ENCODE measurements at places on chromosomes 1 and 21. TPM values are rescaled to one million over a fixed set of nuclear protein-coding genes. Genes with fewer than 3 reads are reported as not detected.

GRCh38 chr1:93573940-93574469, 107.6 kb downstream of the BCAR3 start:
- peaks cover 29% of the 10 kb centered on the region for H3K4me1 ChIP-seq
- no peaks in the 10 kb centered on the region for H3K36me3 ChIP-seq
- no peak overlapping the region for H3K4me3 ChIP-seq
- H3K27ac ChIP-seq = no peak overlapping the region
- no peaks in the 10 kb centered on the region for H3K27me3 ChIP-seq

CACNA1S gene
- 0.12 TPM for total RNA-seq

DNA sequence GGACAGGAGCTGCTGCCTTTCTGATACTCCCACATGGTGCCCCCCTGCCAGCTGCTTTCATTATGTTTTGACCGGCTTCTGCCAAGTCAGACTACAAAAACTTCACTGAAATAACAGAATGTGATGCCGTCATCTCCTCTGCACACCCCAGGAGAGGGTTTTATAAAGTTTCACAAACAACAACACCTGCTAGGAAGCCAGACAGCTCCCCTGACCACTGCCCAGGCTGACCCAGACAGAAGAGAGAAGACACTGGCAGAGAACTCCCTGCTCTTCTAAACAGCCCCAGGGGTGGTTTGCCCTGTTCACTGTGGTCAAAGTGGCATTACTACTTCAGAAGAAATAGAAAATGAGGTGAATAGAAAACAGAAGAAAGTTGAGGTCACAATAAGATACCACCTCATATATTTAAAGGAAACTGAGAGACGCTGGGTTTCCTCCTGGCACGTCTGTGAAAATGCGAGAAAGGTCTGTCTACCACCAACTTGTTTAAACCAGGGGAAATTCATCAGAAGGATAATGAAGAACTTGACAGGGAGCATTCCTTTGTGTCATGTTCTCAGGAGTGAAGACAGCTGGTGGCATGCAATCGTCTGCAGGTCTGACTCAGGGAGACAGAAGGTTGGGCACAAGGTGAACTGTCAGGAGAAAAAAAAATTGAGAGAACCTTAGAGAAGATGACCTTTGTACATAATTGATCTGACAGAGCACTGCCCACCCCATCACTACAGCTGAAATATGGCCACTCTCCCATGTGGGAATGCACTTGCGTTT, 119.0 kb upstream of the NFIA start:
- no peak for DNase-seq
- no peak overlapping the region for H3K4me3 ChIP-seq
- H3K4me1 ChIP-seq = no peaks in the 10 kb centered on the region
- no peak overlapping the region for H3K27ac ChIP-seq
- H3K36me3 ChIP-seq = no peaks in the 10 kb centered on the region
- H3K27me3 ChIP-seq = no peaks in the 10 kb centered on the region

KPNA6 gene
- total RNA-seq = 58.5 TPM

GRCh38 chr1:248696261-248696660, 6.3 kb downstream of the OR14I1 start:
- no peak overlapping the region for H3K4me3 ChIP-seq
- H3K27me3 ChIP-seq = no peaks in the 10 kb centered on the region
- no peak overlapping the region for H3K27ac ChIP-seq
- no peaks in the 10 kb centered on the region for H3K36me3 ChIP-seq
- no peaks in the 10 kb centered on the region for H3K4me1 ChIP-seq
- no peak for DNase-seq

C1QTNF12 gene
- total RNA-seq = 0.28 TPM

C1orf198 gene
- total RNA-seq = 66.7 TPM

FNDC5 gene
- 9.6 TPM for total RNA-seq

LYPD8 gene
- not detected for total RNA-seq

- no peak for DNase-seq
- no peaks in the 10 kb centered on the region for H3K36me3 ChIP-seq
- no peak overlapping the region for H3K4me3 ChIP-seq
- H3K27me3 ChIP-seq = no peaks in the 10 kb centered on the region
- H3K27ac ChIP-seq = no peak overlapping the region
These were observed 2.6 kb upstream of the TMEM82 start for GRCh38 chr1:15739745-15740144.

RNF186 gene
- not detected for total RNA-seq

- no peaks in the 10 kb centered on the region for H3K36me3 ChIP-seq
- DNase-seq = no peak
These were observed 20.3 kb upstream of the AZIN2 start for GRCh38 chr1:33060579-33061083.

DNA sequence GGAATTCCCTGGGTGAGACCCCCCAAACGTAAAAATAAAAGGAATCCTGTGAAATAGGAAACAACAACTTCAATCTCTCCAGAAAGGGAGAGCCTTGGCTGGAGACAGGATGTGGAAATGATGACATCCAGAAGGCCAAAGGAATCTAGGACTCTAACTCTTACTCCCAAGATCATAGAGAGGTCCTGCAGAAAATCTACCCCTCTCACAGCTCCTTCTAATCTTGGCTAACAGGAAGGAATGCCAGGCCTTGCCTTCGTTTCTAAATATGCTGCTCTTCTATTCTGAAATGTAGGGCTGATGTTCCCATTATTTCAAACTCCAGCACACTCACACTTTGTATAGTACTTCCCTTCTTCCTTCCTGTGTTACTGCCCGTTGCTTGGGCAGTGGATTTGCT, 40.7 kb downstream of the ARHGEF11 start:
- H3K27me3 ChIP-seq = no peaks in the 10 kb centered on the region
- no peak for DNase-seq
- no peak overlapping the region for H3K27ac ChIP-seq
- no peaks in the 10 kb centered on the region for H3K36me3 ChIP-seq

BRINP3 gene
- not detected for total RNA-seq

- H3K27me3 ChIP-seq = no peaks in the 10 kb centered on the region
- peak overlapping the region; percentile 16 for H3K27ac ChIP-seq
- DNase-seq = peak; percentile 77
- H3K4me1 ChIP-seq = peaks cover 20% of the 10 kb centered on the region
- H3K4me3 ChIP-seq = no peak overlapping the region
These were observed 27.7 kb downstream of the PTPRF start for GRCh38 chr1:43558346-43558841.

TARS2 gene
- 29.8 TPM for total RNA-seq

DNA sequence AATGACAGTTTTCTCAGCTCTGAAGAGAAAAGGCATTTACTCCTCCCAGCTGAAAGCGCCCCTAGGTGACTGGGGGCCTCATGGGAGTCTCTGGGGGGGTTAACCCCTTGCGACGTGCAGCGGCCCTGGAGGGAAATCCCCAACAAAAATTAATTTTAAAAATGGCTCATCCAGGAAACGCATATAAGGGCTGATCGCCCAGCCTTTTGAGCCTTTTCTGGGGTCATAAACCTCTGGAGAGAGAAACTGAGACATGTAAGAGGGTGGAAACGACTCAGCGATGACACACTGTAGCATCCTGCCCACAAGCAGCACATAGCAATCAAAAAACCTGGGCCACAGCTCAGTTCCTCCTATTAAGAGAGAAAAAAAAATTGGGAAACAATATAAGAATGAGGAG, 20.4 kb upstream of the HPDL start:
- peak overlapping the region; percentile 71 for H3K27ac ChIP-seq
- H3K4me3 ChIP-seq = peak overlapping the region; percentile 18
- H3K4me1 ChIP-seq = peaks cover 33% of the 10 kb centered on the region
- no peaks in the 10 kb centered on the region for H3K36me3 ChIP-seq
- DNase-seq = peak; percentile 42
- no peaks in the 10 kb centered on the region for H3K27me3 ChIP-seq

GRCh38 chr21:34100790-34101189, 27.4 kb downstream of the MRPS6 start:
- H3K4me3 ChIP-seq = peak overlapping the region; percentile 30
- no peaks in the 10 kb centered on the region for H3K36me3 ChIP-seq
- H3K4me1 ChIP-seq = peaks cover 60% of the 10 kb centered on the region
- H3K27me3 ChIP-seq = no peaks in the 10 kb centered on the region
- H3K27ac ChIP-seq = peak overlapping the region; percentile 16

DNA sequence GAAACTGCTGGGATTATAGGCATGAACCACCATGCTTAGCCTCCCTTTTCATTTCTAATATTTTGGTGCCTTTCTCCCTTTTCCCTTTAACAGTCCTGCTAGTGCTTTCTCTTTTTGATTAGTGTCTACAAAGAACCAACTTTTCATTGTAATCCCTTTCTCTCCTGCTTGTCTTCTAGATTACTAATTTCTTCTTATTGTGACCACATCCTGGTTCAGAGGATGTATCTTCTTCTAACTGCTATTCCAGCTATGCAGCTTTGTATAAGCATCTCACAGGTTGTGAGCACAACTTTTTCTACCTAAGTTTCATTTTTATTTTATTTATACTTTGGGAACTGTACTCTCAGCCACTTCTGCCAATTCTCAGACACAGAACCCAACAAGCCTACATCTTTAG, 14.7 kb downstream of the ZNF648 start:
- no peaks in the 10 kb centered on the region for H3K36me3 ChIP-seq
- DNase-seq = no peak
- no peaks in the 10 kb centered on the region for H3K27me3 ChIP-seq
- H3K27ac ChIP-seq = no peak overlapping the region

DNA sequence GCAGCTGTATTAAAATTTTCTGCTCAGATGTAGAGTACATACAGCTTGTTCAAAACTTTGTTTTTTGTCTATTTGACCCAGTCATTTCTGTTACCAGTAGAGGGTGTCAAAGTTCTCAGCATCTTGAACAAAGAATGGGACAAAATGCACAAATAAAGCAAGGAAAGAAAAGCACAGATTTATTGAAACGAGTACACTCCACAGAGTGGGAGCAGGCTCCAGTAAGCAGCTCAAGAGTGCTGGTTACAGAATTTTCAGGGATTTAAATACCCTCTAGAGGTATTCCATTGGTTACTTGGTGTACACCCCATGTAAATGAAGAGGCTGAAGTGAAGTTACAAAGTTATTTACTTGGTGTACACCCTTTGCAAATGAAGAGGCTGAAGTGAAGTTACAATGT, 8.9 kb upstream of the PRMT6 start:
- H3K27me3 ChIP-seq = no peaks in the 10 kb centered on the region
- no peaks in the 10 kb centered on the region for H3K4me1 ChIP-seq
- peaks cover 7% of the 10 kb centered on the region for H3K36me3 ChIP-seq
- no peak for DNase-seq
- no peak overlapping the region for H3K4me3 ChIP-seq

GRCh38 chr1:12279728-12280464, 50.1 kb downstream of the VPS13D start:
- DNase-seq = no peak
- H3K27me3 ChIP-seq = no peaks in the 10 kb centered on the region
- H3K4me1 ChIP-seq = peaks cover 3% of the 10 kb centered on the region
- no peak overlapping the region for H3K4me3 ChIP-seq
- no peak overlapping the region for H3K27ac ChIP-seq

C1orf94 gene
- 0.19 TPM for total RNA-seq

DNA sequence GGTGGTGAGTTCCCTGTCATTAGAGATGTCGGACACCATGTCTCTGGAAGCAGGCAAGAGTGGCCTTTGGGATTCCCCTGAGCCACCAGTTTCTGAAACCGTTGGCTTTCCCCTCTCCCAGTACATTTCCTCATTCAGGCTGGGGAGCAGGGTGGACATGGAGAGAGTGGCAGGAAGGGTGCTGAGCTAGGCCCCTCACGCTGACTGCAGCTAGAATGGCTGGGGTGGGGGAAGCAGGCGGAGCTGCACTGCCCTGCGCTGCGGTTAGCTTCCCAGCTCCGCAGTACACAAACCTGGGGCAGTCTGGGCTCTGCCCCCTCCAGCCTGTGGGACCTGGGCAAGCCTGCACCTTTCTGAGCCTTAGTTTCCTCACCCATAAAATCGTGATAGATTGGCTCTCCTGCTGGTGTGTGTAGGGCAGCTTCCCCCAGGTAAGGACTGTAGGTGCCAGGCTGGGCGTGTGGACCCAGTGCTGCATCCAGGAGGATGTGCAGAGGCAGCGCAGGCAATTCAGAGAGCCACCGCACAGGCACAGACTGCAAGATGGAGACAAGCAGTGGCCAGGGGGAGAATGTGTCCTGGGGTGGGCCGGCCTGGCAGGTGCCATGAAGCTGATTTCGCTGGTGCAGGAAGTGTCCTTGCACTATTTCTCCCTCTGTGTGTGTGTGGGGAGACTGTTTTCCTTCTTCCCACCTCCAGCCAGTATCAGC, 3.0 kb downstream of the PLA2G2F start:
- H3K27me3 ChIP-seq = no peaks in the 10 kb centered on the region
- H3K36me3 ChIP-seq = no peaks in the 10 kb centered on the region
- DNase-seq = peak; percentile 10
- no peak overlapping the region for H3K4me3 ChIP-seq
- no peak overlapping the region for H3K27ac ChIP-seq

LRRC38 gene
- not detected for total RNA-seq

- no peak overlapping the region for H3K27ac ChIP-seq
- peaks cover 16% of the 10 kb centered on the region for H3K4me1 ChIP-seq
- no peak for DNase-seq
- H3K27me3 ChIP-seq = peaks cover 100% of the 10 kb centered on the region
- H3K4me3 ChIP-seq = no peak overlapping the region
- H3K36me3 ChIP-seq = no peaks in the 10 kb centered on the region
These were observed 4.5 kb downstream of the CDKN2C start for GRCh38 chr1:50974618-50974935.

DNA sequence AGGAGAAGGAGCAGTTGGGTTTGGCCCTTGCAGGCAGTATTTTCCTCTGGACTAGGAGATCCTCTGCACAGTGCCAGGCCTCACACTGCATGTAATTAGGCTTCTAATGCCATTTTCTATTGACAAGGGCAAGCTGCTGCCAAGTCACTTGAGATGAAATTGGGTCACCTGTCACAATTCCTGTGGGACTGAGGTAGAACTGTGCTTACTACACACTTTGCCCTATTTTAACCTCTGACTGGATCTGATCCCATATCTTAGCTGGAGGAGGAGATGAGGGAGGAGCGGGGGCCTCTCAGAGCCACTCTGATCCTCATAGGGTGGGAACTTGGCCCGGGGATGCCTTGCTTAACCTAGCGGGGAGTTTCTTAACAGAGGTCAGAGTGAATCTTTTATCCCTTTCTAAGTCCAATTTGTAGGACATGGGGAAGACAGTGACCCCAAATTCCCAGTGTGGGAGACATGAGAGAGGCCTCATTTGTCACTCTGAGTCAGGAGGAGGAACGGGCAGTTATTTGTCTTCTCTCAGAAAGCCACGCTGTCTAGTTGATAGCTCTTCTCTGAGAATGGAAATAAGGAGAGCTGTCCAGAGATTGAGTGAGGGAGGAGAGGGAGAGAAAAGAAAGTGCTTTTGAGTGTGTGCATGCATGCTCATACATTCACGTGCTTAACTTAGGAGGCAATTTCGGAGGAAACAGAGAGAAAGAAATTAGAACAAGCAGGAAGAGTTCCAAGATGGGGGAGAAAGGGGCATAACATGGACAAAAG, 121.3 kb downstream of the CACNA1E start:
- no peaks in the 10 kb centered on the region for H3K36me3 ChIP-seq
- no peaks in the 10 kb centered on the region for H3K27me3 ChIP-seq
- peaks cover 20% of the 10 kb centered on the region for H3K4me1 ChIP-seq

- no peak for DNase-seq
- H3K36me3 ChIP-seq = no peaks in the 10 kb centered on the region
- no peaks in the 10 kb centered on the region for H3K27me3 ChIP-seq
- no peak overlapping the region for H3K4me3 ChIP-seq
These were observed 712.1 kb upstream of the CHRM3 start for GRCh38 chr1:238674316-238674715.
